ENCODE measurements at places on chromosomes 16 and 17.

GRCh38 chr17:60525328-60525684 lies 736 bp downstream of the APPBP2 start:
- no peak for DNase-seq

GRCh38 chr17:75228305-75228704 lies 22.8 kb downstream of the NUP85 start:
- DNase-seq: peak; percentile 97

DNA sequence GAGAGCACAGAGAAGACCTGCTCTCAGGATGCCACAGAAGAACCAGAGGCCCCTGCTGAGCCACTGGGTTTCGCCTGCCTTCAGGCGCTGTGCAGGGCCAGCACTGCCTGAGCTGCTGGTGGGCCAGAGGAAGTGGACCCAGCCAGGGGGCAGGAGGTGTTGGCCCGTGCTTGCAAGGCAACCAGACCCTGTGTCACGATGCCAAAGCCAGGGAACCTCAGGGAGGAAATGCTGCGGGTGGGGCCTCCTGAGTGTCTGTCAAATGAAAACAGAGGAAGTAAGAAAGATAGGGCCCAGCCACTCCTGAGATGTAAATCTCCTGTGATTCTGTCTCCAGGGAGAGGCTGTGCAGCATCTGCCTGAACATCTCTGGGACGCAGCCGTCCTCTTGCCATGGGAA lies 58.1 kb upstream of the ADORA2B start:
- peak; percentile 82 for DNase-seq

GRCh38 chr17:15348021-15348420 lies 6.6 kb upstream of the TEKT3 start:
- no peak for DNase-seq

DNA sequence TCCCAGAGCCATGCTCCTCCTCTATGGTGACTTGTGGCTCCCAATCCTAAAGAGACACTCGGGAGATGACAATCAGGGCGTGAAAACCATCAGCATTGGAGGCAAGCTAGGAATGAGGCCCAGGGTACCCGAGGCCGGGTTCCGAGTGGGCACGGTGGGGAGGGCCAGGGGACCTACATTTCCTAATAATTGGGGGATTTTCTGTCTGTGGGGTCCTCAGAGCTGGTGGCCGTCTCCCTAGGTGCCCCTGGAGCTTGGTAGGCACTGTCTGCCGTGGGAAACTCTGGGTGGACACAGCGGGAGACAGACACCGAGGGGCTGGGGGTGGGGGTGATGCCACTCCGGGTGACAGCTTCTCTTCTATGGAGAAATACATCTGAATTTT lies 312.5 kb upstream of the TNRC6C start:
- DNase-seq: no peak

DNA sequence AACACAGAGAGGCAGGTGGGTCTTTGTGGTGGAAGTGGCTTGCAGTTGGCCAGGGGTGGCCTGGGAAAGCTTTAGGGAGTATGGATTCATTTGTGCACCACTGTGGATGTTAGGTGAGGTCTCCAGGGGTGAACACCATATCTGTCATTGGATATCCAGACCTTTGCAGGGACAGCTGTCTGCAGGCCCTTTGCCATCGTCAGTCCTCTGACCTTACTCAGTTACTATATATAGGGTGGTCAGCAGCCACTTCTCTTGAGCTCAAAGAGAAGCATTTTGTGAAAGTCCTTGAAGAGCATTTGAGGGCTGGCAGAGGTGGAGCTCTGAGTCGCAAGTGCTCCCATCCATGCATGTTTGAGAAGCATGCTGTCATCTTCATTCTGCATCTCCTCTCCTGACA lies 40.4 kb downstream of the TMEM11 start:
- DNase-seq: no peak

- DNase-seq: no peak
These were observed 740 bp downstream of the NFATC2IP start for GRCh38 chr16:28951410-28951943.

- no peak for DNase-seq
These were observed 69.1 kb upstream of the BRD7 start for GRCh38 chr16:50437769-50438437.

DNA sequence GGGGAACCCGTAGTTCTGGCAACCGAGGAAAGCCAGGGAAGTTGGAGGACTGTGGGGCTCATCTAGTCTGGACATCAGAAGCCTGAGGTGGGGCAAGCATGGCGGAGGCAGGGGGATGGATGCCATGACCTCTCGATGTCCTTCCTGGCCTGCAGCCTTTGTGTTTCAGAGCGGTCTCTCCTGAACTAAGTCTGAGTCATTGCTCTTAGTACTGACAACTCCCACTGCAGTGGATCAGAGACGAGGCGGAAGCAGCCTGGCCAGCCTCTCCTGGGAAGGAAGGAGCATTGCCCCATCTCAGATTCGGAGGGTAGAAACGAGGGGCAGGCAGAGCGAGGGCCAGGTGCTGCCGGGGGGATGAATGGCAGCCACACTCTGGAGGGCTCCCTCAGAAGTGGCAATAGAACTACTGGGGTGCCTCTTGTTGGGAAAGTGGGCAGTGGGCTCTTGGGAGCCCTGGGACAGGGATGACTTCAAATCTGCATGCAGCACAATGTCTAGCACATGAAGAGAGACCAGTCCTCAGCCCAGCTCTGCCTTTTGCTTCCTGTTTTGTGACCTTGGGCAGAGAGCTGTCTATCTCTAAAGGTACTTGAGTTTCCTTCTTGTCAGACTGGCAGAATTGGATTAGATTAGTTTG lies 3.6 kb upstream of the STAC2 start:
- peak; percentile 77 for DNase-seq

DNA sequence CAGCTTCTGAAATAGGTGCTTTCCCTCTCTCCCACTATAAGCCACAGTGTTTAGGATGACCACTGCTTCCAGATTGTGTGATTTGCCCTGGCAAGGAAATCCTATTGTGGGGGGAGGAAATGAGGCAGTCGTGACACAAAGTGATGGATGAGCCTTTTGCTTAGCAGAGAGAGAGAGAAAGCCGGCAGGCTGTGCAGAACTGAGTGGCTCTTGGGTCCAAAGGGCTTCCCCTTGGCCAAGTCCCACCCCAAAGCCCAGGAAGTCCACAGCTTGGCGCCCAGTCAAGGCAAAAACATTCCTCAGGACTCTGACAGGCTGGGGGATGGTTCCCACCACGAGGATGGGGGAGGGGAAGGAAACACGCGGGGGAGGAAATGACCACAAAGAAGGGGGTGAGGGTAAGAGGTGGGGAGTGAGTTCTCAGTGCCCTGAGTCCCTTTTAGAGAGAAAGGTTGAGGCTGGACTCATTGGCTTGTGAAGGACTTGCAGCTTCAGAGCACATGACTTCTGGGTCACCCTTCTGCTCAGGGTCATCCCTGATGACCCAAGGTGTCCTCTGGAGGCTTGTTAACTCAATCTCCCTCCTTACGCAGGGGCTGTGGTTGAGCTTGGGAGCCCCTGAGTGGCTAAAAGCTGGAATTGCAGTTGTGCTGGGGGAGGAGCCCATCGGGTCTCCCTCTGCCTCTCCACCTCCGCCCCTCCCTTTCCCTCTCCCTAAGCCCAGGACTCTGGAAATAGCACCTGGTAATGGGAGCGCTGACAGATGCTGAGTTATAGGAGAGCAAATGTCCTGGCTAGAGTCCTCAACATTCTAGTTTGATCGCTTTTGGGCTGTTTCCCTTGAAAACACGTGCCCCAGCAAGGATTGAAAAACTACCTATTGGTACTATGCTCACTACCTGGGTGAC lies 10.3 kb upstream of the MSL1 start:
- DNase-seq: peak; percentile 82

DNA sequence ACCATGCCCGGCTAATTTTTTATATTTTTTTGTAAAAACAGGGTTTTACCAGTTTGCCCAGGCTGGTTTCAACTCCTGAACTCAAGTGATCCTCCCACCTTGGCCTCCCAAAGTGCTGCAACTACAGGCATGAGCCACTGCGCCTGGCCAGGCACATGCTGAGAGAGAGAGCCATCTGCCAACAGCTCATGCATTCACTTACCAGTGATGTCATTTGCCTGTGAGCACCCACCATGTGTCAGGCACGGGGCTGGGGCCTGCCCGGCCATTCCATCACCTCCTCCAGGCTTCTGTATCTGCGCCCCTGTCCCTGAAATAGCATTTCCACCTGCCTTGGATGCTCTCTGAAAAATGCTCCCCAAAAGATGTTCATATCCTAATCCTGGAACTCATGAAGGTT lies 43.6 kb upstream of the PEMT start:
- DNase-seq: no peak

DNA sequence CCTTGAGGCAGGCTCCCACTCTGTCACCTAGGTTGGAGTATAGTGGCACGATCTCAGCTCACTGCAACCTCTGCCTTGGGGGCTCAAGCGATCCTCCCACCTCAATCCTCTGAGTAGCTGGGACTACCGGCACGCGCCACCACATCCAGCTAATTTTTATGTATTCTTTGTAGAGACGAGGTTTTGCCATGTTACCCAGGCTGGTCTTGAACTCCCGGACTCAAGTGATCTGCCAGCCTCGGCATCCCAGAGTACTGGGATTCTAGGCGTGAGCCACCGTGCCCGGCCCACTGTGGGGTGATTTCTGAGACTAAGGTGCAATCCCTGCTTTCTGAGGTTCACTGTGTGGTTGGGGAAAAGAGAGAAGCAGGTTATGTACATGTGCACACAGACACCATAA lies 12.0 kb upstream of the SLC12A3 start:
- DNase-seq: no peak

GRCh38 chr16:28621481-28622155 lies 11.8 kb upstream of the SULT1A1 start:
- no peak for DNase-seq

DNA sequence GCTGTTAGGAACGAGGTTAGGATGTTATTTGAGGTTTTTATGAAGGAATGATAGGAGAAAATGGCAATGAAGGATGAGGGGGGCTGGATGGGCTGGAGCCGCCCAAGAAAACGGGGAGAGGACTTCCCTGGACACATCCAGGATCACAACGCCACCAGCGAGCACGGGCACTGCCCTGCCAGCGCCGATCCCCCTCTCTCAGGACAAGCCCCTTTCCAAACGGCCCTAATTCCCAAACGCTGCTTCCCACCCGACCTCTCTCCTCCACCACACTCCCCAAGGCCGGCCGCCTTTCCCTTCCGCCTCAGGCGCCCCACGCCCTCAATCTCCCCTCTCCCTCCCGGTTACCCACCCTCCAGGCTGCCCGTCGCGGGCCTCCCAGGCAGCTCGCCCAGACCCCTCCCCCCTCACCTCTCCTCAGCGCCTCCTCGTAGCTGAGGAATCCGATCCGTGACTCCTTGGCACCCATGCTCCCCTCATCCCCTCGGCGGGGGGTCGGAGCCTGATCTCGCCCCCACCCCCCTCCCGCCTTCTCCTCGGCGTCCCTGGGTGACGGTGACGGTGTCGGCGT lies 377 bp downstream of the USP32 start:
- no peak for DNase-seq

GRCh38 chr17:44308320-44308818 lies at the start of gene RUNDC3A:
RUNDC3A (plus strand) TSS chr17:44308601; CDS start chr17:44308833, 232 bp downstream.
- peak; percentile 48 for DNase-seq

- DNase-seq: no peak
These were observed 8.4 kb downstream of the CBX4 start for GRCh38 chr17:79830763-79831264.

- DNase-seq: no peak
These were observed 12.8 kb downstream of the G6PC3 start for GRCh38 chr17:44083250-44083849.

- no peak for DNase-seq
These were observed 37.5 kb upstream of the LITAF start for GRCh38 chr16:11624205-11624604.

GRCh38 chr16:29644973-29645693 lies 17.9 kb upstream of the SPN start:
- peak; percentile 64 for DNase-seq

GRCh38 chr17:79850571-79851460 lies 11.6 kb upstream of the CBX4 start:
- peak; percentile 17 for DNase-seq

- DNase-seq: no peak
These were observed 31.1 kb upstream of the HELZ start for GRCh38 chr17:67276075-67276474.

GRCh38 chr16:4419402-4419959 lies 3.1 kb upstream of the CORO7 start:
- no peak for DNase-seq

DNA sequence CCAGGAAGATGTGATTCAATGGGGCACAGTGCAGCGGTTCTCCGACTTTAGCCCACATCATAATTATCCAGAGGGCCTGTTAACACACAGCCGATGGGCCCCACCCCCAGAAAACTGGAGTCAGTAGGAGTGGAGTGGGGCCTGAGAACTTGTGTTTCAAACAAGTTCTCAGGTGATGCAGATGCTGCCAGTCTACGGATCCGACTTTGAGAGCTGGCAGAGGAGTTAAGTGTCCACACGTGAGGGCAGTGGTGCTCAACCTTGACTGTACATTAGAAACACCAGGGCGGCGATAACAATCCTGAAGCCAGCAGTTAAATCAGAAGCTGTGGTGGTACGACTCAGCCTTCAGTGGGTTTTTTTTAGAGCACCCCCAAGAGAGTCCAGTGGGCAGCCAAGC lies 75.0 kb downstream of the GPRC5B start:
- DNase-seq: no peak

DNA sequence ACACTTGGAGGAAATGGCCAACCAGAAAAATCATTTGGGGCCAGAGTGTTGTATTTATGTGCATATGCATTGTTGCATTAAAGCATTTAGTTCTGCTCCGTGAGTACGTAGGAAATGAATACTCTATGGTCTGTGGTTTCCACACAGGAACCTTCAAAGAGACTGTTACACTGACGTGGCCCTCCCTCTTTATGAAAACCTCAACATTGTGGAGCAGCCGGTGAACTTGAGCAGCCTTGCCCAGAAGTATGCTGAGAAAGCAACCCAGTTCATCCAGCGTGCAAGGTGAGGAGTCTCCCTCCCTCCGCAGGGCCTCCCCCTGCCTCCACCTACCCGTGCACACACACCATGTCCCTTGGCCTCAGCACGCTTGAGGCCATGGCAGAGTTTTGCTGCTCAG lies 65.2 kb downstream of the ARSG start:
- peak; percentile 82 for DNase-seq

DNA sequence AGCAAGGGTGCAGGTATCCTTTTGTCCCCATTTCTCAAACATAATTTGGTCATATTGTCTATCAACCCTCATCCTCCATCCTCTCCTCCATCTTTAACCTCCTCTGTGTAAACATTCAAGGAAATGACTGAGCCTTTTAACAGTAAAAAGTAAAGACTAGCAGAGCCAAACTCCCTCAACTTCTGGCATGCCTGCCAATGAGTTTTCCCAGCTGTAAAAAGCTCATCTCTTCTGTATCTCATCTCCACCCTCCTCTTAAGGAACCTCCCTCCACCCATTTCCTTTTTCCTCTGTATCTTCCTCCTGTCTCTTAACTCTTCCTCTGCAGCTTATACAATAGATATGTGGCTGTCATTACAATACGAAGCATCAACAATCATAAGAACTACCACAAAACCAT lies 76.9 kb upstream of the PSMD7 start:
- no peak for DNase-seq

DNA sequence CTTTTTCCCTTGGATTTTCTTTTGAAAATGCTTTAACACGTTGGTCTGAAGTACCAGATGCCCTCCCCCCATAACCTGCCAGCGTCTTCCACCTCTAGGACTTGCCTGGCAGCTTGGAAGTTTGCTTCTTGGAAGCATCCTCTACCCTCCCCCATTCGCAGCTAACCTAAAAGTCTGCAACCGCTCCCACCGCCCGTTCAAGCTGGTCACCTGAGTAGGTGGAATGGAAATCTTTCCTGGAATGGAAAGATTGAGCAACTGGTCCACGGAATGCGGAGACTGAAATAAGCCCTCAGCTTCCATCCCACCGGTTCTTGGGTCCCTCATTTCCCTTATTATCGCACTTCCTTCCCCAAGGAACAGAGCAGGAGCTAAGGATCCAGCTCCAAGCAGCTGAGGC lies 31.4 kb downstream of the HS3ST3B1 start:
- DNase-seq: no peak

All from MV-4-11 (cell line).